CD4-positive, alpha-beta memory T cell (primary cell): ENCODE measurements at places on chromosomes 6 and 20.

DNA sequence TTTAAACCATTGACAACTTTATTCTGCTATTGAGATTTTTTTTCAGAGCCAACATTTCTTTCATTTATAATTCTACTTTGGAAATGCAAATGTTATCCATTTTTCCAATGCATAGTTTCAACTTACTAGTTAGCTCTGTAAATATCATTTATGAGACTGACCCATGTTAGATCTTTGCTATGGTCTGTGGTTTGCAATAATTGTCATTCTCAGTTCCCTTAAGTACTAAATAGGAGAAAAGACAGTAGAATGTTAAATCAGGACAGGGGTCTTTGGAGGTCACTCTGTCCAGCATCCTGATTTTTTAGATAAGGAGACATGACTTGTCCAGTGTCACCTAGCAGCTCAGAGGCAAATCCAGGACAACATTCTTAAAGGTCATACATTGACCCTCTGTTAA is 522.2 kb upstream of the FLRT3 start:
- DNase-seq, result no peak

GRCh38 chr6:81451787-81452186 is 300.7 kb downstream of the TENT5A start:
- DNase-seq, result no peak

DNA sequence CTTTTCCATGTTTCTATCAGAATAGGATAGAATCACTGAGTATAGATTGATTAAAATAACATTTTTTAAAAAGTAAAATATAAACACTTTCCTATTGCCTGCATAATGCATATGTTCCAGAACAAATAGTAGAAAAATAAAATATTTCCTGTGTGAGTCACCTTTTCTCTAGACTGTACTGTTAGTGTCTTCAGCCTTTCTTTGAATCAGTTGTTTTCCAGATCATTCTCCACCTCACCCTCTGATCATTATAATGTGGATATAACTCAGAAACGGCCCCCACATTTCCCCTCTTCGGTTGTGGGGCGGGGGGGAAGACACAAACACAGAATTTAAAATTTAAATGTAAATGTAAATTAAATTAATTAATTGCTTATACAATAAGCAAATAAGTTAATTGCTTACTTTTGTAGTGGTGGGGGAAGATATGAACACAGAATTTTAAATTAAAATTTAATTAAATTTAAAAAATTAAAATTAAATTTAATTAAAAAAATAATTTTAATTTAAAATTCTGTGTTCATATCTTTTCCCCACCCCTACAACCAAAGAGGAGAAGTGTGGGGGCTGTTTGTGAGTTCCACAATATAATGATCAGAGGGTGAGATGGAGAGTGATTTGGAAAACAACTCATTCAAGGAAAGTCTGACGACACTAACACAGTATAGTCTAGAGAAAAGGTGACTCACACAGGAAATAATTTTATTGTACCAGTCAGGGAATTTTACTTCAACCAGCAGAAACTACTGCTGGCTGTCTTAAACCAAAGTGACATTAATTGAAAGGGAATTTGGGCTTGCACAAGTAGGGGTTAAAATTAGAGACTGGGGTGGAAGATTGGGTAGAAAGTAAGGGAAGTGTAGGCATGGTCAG is 37.1 kb upstream of the PROKR2 start:
- no peak for DNase-seq

- DNase-seq, result no peak
Observed at GRCh38 chr6:101226677-101227135, 166.8 kb upstream of the GRIK2 start.

DNA sequence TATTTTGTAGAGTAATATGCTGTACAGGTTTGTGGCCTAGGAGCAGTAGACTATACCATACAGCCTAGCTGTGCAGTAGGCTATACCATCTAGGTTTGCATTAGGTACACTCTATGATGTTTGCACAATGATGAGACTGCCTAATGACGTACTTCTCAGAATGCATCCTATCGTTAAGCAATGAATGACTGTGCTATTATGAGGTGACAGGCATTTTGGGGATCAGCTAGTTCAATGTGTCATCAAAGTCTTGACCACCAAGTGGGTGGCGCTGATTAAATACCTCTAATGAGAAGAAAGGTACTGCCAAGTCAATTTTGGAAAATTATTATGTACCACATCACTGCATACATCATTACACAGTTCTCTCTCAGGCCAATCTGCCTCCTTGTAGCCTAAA is 190.2 kb downstream of the BACH2 start:
- no peak for DNase-seq

DNA sequence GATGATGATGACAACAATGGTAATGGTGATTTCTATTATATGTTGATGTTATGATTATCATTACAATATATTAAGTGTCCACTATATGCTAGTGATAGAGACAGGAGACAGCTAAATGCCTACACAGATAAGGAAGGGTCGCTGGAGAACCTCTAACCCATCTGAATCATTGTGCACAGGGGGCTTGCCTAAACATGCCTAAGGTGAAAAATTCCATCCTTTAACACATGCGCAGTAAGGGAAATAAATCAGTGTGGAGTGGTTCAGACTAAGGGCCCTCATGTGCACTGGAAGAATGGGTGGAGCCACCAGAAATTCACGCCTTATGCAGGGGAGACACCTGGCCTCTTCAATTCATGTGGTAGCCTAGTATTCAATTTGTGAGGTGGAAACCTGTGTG is 120.4 kb downstream of the TPBG start:
- no peak for DNase-seq

DNA sequence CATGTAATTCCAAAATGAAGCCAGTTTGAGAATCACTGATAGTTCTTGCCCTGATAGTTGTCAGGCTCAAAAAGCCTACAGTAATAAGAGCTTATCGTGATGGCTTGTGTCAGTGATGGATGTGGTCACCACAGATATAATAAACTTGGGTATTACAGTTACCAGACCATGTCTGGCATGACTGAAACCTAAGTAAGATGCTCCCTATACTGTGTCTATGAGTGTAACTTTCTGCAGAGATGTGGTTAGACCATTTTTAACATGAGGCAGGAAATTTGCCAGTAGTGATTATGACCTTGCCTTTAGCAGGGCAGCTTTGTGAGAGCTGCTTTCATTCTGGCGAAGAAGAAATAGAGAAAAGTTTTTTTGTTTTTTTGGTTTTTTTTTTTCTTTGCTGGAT is 90.2 kb downstream of the ANKS1A start:
- no peak for DNase-seq

- no peak for DNase-seq
Observed at GRCh38 chr6:144811140-144811539, 526.0 kb downstream of the UTRN start.

GRCh38 chr6:56724455-56724854 is 81.8 kb upstream of the DST start:
- DNase-seq, result no peak

GRCh38 chr6:35094183-35094582 is 47.0 kb downstream of the TCP11 start:
- DNase-seq, result no peak

- DNase-seq, result peak; percentile 69
Observed at GRCh38 chr20:37007898-37008649, 56.6 kb upstream of the SAMHD1 start.

DNA sequence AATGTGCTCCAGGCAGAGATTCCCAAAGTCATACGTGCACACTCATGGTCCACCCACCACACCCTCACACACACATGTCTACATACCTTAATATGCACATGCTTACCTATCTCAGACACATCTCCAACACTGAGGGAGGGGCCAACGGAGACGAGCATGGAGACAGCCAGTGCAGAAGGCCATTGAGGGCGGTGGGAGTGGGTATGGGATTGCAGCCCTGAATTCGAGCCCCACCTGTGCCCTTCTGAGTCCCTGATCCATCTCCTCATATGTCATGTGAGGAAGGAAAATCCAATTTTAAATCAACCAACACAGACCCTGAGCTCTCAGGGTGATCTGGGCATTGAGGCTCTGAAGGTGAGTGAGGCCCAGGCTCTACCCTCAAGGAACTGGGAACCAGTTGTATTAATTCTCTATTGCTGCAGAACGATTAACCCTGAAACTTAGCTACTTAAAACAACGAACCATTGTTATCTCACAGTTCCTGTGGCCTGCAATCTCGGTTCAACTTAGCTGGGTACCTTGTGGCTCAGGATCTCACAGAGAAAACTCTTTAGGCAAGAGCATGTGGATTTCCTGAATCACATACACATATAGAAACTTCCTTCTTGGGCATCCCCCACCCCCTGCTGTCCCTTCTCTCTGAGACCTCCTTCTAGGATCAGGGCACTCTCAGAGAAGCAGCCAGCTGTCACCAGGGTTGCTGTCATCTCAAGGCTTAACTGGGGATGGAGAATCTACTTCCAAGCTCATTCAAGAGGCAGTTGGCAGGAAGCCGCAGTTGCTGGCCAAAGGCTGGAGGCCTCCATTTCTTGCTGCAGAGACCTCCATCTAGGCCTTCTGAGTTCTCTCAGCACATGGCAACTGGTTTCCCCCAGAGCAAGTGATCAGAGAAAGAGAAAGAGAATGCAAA is 28.3 kb downstream of the GLP1R start:
- DNase-seq, result no peak
